ENCODE measurements at places on chromosomes 16 and 17.

DNA sequence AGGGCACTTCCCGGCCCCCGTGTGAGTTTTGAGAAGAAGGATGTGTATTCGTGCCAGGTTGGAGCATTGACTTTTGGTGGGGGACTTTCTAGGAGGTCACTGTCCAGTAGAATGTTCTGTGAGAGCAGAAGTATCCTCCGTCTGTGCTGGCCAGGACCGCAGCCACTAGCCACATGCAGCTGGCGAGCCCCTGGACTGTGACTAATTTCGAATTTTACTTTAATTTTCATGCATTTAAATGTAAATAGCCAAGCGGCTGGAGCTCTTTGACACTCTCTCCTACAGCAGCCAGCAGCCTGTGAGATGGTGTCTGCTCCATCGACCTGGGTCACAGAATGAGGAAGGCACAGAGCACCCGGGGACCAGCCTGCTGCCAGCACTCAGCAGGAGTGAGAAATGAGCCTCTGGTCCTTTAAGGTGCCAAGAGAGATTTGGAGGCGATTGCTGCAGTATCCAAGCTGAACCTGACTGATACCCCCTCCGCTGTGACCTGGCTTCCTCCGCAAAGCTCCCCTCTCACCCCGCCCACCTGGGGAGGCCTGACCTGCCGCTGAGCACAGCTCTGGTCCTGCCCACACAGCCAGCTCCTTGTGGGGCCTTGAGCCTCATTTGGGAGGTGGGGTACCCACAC, 7.8 kb downstream of the ATP2A3 start:
- no peak for DNase-seq
- H3K27ac ChIP-seq: no peak overlapping the region
- peaks cover 7% of the 10 kb centered on the region for H3K4me1 ChIP-seq
- H3K36me3 ChIP-seq: no peaks in the 10 kb centered on the region
- no peak overlapping the region for H3K4me3 ChIP-seq
- peaks cover 22% of the 10 kb centered on the region for H3K27me3 ChIP-seq

DNA sequence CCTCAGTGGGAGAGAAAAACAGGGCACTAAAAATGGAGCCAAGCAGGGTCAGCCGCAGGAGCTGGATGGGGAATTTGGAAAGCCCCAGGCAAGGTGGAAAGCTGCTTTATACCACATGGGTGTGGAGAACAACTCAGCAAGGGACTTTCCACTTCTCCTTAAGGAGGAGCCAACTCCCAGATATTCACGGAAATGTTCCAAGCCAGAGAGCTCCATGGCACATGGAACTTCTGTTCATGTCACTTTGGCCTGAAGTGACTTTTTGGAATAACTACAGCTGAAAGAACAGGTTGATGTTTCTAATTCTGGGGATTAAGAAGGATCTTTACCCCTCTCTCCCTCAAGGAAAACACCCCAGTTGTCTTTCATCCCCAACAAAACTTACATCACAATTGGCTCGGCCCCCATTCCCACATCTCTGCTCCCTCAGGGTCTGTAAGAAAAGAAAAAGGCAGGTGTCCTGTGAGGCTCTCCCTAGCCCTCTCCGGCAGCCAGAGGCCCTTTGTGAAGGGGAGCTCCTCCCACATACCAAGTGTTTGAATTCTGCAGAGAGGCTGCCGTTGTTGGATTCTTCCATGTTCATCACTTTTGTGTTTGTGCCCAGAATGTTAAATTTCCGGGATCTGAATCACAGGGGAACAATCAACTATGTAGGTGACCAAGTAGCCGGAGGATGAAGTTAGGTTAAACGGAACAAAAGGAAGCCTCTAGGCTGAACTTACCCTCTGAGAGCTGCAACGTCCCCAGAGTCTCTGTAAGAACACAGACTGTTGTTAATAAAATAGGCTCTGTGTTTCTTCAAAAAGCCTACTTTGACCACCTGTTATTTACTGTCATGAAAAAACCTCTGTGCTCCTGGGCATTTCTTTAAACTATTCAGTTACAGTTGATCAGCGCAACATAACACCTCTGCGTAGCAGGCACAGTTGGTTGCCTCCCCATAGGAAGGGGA, 41.0 kb downstream of the STAT5A start:
- H3K27me3 ChIP-seq: no peaks in the 10 kb centered on the region
- no peak for DNase-seq
- H3K36me3 ChIP-seq: peaks cover 40% of the 10 kb centered on the region
- H3K4me1 ChIP-seq: peaks cover 10% of the 10 kb centered on the region
- H3K27ac ChIP-seq: peak overlapping the region; percentile 92
- H3K4me3 ChIP-seq: no peak overlapping the region

- no peaks in the 10 kb centered on the region for H3K27me3 ChIP-seq
- H3K27ac ChIP-seq: peak overlapping the region; percentile 57
- H3K36me3 ChIP-seq: peaks cover 23% of the 10 kb centered on the region
- no peak overlapping the region for H3K4me3 ChIP-seq
Observed at GRCh38 chr17:17890773-17891759, 54.3 kb upstream of the SREBF1 start.

GRCh38 chr17:79147746-79148506, 73.3 kb downstream of the ENGASE start:
- no peak overlapping the region for H3K27ac ChIP-seq
- no peak overlapping the region for H3K4me3 ChIP-seq
- no peak for DNase-seq
- no peaks in the 10 kb centered on the region for H3K4me1 ChIP-seq
- H3K27me3 ChIP-seq: peaks cover 30% of the 10 kb centered on the region

GRCh38 chr16:28925386-28926228, 569 bp upstream of the RABEP2 start:
- H3K36me3 ChIP-seq: peaks cover 3% of the 10 kb centered on the region
- peak overlapping the region; percentile 99 for H3K27ac ChIP-seq
- no peaks in the 10 kb centered on the region for H3K27me3 ChIP-seq
- H3K4me3 ChIP-seq: peak overlapping the region; percentile 93
- peak; percentile 79 for DNase-seq

DNA sequence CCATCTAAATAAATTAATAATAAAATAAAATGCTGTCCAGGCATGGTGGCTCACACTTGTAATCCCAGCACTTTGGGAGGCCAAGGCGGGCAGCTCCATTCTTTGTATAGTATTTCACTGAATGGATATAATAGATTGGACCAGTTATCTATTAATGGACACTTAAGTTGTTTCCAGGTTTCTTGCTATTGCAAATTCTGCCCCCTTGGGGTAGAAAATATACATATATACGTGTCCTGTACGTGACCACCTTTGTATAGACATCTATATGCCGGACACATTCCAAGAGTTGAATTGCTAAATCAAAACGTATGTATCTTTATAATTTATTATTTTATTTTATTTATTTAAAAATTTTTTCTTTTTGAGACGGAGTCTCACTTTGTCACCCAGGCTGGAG, 3.9 kb upstream of the EXOC7 start:
- H3K36me3 ChIP-seq: no peaks in the 10 kb centered on the region
- peaks cover 20% of the 10 kb centered on the region for H3K4me1 ChIP-seq
- no peak for DNase-seq
- no peak overlapping the region for H3K4me3 ChIP-seq

GRCh38 chr16:57514791-57515600, 21.4 kb downstream of the CCDC102A start:
- DNase-seq: no peak
- H3K27me3 ChIP-seq: no peaks in the 10 kb centered on the region
- peaks cover 44% of the 10 kb centered on the region for H3K4me1 ChIP-seq
- no peak overlapping the region for H3K4me3 ChIP-seq

DNA sequence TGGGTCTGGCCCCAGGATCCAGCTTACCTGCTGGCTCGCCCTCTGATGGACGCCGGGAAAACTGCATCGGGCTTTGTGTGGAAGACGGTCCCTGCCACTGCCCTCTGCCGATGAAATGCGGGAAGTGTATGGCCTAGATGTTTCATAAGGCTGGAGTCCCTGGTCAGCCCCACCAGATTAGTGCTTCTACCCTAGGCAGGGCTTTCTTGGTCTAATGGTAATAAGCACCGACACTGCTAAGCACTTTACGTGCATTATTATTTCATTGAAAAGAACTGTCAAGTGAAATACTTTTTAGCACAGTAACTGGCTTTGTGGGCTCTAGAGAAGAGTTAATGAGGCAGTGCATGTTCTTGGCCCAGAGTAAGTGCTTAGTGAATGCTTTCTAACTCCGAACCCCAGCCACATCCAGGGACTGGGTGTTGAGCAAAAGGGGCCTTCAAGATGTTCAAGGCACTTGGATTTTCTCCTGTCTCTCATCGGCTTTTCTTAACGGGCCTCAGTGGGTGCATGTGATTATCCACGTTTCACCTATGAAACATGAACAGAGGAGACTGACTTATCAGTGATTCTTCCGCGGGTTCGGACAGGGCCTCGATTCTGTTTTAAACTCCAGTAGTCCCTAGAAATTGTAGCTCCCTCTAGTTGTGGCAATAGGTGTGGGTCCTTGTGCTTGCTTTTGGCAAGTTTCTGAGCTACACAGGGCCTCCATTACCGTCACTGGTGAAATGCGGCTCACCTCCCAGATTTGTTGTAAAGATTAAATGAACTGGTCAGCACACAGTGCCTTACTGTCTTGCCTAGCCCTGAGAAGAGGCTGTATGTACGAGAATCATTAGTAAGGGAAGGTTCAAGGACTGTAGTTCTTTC, 6.6 kb downstream of the TRAF4 start:
- H3K27ac ChIP-seq: peak overlapping the region; percentile 69
- H3K4me1 ChIP-seq: peaks cover 29% of the 10 kb centered on the region
- peak; percentile 93 for DNase-seq
- H3K36me3 ChIP-seq: peaks cover 7% of the 10 kb centered on the region

GRCh38 chr17:45222014-45222288, 266 bp downstream of the FMNL1 start:
- no peak overlapping the region for H3K4me3 ChIP-seq
- H3K36me3 ChIP-seq: no peaks in the 10 kb centered on the region
- peaks cover 6% of the 10 kb centered on the region for H3K4me1 ChIP-seq
- H3K27ac ChIP-seq: no peak overlapping the region
- peaks cover 67% of the 10 kb centered on the region for H3K27me3 ChIP-seq

Data from mesothelial cell of epicardium (in vitro differentiated cells).